ENCODE measurements at places on chromosomes 11 and 22.

DNA sequence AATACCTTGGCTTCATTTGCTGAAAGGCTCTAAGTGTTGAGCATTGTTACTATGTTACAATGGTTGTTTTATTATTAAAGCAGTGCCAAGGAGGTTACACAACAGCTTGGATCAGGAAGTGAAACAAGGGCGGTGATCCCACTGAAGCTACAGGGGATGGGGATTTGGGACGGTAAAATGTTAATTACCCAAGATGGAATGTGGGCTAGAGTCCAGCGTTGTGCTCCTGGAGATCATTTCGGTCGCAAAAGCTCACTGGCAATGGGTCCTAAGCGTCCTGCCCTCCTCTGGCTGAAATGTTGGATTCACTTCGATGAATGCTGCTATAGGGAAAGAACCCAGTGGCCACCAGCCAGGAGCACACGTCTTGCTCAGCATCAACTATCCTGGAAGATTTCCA, 48.3 kb downstream of the FAM83F start:
- no peak for DNase-seq

- DNase-seq: no peak
Observed at GRCh38 chr11:73121692-73122091, 20.4 kb downstream of the FCHSD2 start.

GRCh38 chr22:19554834-19555404, 30.7 kb upstream of the CLDN5 start:
- DNase-seq: no peak

DNA sequence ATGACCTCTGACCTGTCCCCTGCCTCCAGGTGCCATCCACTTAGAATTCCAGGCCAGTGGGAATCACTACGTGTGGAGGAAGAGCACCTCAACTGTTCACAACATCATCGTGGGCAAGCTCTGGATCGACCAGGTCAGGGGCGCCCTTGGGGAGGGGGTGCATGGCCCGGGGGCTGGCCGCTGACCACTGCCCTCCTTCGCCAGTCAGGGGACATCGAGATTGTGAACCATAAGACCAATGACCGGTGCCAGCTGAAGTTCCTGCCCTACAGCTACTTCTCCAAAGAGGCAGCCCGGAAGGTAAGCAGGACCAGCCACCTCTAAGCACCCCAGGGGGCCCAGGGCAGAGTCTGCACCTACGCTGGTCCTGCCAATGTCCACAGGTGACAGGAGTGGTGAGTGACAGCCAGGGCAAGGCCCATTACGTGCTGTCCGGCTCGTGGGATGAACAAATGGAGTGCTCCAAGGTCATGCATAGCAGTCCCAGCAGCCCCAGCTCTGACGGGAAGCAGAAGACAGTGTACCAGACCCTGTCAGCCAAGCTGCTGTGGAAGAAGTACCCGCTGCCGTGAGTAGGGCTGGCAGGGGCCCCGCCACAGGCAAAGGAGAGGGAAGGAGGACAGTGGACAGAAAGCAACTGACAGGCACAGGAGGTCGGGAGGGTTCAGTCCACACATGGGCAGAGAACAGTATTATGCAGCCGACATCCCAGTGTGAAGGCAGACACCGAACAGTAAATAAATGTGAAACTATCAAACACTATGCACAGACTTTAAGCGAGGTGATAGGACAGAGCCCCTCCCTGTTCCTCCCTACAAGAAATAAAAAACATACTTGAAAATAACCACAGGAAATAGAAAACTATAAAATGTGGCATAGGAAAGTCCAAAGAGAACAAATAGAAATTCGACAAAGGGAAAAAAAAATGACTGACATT, 74.9 kb downstream of the MORC2 start:
- no peak for DNase-seq

DNA sequence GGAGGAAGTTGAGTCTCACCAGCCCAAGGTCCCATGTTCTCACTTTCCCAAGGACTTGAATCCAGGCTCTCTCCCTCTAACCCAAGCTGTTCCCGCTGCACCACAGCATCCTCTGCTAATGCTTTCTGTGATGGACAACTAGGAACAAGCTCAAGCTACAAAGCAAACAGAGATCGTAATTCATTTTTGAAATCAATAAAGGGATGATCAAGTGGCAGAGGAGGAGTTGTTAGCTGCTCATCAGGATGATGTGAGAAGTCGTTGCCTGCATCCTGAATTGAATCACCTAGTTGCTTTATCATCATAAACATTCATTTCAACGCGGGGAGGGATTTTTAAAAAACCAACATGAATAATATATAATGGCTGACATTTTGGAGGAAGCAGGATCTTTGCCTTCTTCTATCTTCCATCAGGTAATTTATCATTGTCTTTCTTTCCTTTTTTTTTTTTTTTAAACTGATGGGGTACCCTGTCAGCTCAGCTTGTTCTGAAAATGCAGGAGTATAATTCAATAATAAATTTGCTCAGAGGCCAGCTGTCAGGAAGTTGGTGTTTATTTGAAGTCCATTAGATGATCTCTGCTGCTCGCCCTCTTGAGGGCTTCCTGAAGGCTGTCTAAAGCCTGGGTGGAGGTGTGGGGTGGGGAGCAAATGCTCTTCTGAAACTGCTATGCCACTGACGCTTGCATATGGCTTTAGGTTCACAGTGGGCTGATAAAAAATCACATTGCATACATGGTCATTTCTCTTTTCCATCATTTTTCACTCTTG, 174.4 kb upstream of the NARS2 start:
- DNase-seq: peak; percentile 82

DNA sequence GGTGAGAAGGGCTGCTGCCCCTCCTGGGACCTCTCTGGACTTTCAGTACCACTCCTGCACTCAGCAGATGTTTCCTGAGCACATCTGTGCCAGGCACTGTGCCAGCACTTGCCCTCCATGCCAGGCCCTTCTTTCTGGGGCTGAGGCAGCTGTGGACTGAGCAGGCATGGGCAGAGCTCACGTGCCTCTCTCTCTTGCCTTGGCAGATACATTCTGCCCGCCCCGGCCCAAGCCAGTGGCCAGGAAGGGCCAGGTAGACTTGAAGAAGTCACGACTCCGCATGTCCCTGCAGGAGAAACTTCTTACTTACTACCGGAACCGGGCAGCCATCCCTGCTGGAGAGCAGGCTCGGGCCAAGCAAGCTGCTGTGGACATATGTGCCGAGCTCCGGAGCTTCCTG, 8.3 kb upstream of the ATF4 start:
- DNase-seq: no peak

DNA sequence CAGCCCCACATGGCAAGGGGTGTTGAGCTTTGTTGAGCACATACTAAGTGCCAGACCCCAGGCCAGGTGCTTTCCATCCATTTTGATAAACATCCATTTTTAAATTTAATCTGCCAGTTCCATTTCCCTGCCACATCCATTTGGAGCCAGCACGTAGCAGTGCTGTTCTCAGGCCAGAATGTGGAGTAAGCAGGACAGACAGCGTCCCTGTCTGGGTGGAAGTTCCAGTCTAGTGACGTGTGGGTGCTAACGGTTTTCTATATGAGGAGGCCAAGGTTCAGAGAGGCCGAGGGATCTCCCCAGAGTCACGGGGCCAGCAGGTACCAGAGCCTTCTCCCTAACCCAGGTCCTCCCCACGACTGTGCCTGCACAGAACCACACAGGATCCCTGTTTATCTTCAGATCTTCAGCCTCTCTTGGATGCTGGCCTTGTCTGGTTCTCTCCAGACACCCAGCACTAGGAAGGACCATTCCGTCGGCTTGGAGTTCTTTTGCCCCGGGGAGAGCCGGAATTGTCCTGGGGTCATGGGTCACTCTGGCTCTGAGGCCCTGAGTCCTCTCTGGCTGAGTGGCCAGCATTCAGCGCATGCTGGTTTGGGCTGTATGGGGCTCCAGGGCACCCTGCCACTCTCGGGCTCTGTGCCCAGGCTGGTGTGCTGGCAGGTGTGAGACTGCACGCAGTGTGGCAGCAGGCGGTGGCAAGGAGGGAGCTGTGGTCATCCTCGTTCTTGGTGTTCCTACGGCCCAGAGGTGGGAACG, 63.6 kb upstream of the PPARA start:
- DNase-seq: no peak

DNA sequence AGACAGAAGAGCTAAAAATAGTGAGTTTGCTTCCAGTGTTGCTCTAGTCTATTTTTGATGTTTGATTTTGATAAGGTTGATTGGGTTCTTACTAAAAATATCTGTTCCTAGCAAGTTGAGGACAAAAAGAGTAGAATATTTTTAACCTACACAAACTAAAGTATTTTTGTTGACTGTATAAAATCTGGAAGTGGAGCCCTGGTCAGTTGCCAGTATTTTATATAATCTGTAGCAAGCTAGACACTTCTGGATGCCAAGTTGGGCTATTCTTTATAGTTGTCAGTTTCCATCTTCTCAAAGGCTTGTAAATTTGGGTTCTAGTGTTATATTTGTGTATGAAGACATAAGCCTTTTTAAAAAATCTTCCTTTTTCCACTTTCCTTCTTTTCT, 56.7 kb downstream of the HSD17B12 start:
- DNase-seq: no peak

- DNase-seq: no peak
Observed at GRCh38 chr11:11980200-11980599, 28.2 kb downstream of the DKK3 start.

DNA sequence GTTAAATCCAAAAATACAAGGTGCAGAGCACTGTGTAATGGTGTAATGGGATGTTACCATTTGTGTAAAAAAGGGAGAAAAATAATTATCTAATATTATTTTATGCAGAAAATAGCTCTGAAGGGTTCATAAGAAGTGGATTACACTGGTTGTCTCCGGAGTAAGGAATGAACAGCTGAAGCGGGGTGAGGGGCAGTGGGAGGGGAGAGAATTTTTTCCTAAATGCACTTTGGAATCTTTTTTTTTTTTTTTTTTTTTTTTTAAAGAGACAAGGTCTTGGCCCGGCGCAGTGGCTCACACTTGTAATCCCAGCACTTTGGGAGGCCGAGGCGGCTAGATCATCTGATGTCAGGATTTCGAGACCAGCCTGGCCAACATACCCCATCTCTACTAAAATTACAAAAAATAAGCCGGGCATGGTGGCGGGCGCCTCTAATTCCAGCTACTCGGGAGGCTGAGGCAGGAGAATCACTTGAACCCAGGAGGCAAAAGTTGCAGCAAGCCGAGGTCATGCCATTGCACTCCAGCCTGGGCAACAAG, 6.8 kb upstream of the POLR3H start:
- DNase-seq: no peak

DNA sequence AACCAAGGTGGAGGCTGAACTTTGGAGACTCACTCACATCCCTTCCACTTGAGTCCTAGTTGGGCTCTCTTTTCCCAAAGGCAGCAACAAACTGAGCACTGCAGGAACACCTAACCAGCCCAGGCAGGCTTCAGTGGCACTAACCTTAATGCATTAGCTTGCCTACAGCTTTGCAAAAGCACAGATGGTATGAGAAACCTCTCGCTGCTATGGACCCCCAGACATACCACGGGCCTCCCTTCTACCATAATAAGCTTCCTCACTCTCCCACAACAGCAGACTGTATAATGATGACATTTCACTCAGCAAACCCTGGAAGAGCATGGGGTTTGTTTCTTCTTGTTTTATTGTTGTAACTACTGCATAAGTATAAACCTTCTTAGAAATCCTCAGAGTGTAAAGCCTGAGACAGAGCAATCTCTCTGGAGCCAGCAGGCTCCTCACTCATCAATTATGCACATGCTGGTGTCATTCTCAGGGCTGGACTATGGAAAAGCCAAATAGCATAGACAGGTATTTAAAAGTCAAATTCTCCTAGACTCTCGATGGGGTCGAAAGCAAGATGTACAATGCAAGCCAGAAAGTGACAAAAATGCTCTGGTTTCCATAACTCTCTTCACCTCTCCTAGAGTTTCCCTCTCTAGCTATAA, 167.6 kb downstream of the NXPE2 start:
- DNase-seq: no peak

GRCh38 chr11:57787920-57788702, 26.5 kb downstream of the CTNND1 start:
- DNase-seq: no peak

DNA sequence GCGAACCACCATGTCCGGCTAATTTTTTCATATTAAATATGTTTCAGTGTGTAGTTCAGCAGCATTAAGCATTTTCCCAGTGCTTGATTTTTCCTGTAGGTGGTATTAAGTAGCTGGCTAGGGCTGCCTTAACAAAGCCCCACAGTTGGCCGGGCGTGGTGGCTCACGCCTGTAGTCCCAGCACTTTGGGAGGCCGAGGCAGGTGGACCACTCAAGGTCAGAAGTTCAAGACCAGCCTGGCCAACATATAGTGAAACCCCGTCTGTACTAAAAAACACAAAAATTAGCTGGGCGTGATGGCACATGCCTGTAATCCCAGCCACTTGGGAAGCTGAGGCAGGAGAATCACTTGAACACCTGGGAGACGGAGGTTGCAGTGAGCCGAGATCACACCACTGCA, 33.5 kb upstream of the TOLLIP start:
- DNase-seq: no peak

GRCh38 chr11:114449845-114450244, 10.6 kb downstream of the REXO2 start:
- DNase-seq: no peak

DNA sequence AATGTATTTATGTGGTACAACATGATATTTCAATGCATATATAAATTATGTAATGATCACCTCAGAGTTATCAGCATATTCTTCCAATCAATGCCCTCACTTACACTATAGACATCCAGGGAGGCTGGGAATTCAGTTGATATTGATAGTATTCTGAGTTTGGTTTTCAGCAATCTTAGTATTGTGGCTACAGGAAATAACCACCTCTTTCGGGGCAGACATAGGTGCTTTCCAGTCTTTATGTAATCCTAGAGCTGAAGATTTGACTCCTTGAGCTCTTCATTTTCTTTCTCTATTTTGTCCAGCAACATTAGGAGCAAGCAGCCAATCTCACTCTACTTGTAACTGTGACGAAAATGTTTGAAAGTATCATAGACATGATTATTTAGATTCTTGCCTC, 712.7 kb upstream of the KIRREL3 start:
- no peak for DNase-seq

- DNase-seq: no peak
Observed at GRCh38 chr11:74265256-74265655, 46.2 kb downstream of the P4HA3 start.

GRCh38 chr11:114194702-114195101, 101.5 kb upstream of the NNMT start:
- no peak for DNase-seq

GRCh38 chr11:18368221-18368620, 26.1 kb upstream of the LDHA start:
- DNase-seq: no peak

- DNase-seq: peak; percentile 35
Observed at GRCh38 chr22:36236388-36237319, 2.7 kb downstream of the APOL2 start.

DNA sequence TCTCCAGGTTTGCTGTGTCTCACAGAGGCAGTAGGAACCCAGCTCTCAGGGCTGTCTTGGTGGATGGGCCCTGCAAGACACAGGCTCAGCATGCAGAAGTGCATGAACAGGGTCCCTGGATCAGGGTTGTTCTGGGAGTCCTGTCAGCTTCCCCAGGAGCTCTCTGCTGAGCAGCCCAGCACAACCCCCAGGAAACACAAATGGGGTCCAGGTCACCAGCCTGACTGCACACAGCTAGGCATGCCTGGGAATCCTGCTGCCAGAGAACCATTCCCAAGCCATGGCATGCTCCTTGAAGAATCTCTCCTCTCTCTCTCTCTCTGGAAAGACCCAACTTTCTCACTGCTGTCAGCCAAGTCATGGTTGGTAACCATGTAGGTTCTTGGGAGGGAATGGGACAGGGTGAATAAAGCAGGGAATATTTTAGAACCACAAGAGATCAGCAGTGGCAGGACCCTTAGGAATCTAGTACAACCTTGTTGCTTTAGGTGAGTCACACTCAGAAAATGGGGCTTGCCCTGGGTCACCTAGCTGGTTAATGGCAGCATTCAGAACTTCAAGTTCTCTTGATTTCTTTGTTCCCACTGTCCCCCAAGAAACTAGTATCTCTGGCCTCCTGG, 21.4 kb downstream of the TUB start:
- no peak for DNase-seq

Measured in NCI-H748 treated with DMSO at 0.1 percent for 48 hours (cell line).